ENCODE measurements at places on chromosomes 2 and 18.
A peak's percentile ranks its signal among the peaks of the same experiment; 100 is the strongest.

- DNase-seq, result no peak
These were observed 110.4 kb downstream of the LRP1B start for GRCh38 chr2:142020368-142020767.

GRCh38 chr2:168687314-168687713 is 115.1 kb upstream of the NOSTRIN start:
- DNase-seq, result peak; percentile 20

DNA sequence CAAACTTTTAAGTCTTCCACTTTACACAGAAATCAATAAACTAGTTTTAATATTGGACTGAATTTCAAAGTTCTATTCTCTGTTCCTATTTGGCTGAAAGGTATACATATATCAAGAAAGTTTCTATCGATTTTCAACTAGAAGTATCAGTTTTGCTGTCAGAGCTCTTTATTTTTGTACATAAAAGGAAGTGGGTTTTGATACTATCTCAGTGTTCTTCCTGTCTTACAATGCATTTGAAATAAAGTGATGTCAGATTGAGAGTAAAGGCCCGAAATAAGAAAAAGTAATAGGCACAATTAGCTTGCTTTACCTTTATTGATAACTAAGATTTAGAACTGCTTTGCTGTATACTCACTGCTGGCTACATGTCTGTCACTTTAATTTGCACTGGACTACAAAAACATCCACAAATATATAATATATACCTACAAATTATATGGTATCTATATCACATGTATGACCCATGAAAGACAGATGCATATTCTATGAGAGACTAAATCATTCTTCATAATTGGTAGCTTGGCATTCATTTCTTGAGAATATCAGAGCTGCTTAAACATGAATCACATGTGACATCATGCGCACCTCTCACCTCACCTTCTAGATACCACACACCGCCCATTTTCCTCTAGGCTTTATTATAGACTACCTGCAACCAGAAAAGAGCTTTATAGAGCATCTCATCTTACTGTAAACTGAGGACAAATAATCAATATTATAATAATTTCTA is 83.6 kb downstream of the ASXL2 start:
- no peak for DNase-seq

- DNase-seq, result no peak
These were observed 37.7 kb upstream of the NT5C1B start for GRCh38 chr2:18626958-18627650.

- DNase-seq, result no peak
These were observed 226.8 kb upstream of the CHST9 start for GRCh38 chr18:27411911-27412310.

DNA sequence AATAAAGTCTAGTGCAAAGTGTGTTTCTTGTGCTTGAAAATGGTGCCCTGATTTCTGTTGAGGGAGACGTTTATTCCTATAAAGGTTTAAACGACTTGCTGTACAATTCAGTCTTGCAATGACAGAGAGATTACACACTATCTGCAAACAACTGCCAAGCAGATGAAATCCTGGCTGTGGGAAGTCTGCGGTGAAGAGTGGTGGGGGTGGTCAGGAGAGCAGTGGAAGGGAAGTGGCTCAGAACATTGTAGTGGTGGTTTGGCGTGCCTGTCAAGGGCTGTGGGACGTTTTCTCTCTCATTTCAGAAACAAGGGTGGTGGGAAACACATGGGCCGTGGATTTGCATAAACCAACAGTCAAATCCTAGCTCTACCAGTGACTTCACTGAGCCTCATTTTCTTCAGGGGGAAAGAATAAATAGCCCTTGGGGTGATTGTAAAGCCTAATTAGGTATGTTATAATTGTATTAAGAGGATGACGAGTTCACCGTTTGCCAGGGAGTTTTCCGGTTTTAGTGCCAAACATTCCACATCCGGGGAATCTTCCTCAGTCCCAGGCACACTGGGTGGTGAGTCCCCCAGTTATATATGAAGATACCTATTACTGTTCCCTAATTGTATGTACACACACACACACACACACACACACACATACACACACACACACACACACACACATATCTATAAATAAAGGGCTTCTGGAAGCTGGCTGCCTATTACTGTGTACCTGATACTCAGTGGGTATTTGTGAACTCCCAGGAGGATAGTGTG is 115.0 kb downstream of the SPTBN1 start:
- peak; percentile 71 for DNase-seq

DNA sequence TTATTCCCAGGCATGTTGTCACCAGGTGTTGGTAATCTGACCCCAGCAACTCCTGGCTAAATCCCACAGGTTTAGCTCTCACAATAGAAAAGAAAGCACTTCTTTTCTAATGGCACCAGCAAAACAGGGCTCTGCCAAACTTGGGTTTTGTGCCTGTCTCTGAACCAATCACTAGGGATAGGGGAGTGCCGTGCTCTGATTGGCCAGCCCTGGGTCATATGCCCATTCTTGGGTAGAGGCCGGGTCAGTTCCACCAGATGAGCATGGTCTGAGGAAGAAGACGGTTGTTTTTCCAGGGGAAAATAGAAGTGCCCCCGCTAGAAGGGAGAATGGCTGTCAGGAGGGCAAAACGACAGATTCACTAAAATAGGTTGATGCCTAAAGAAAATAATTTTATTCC is 14.7 kb downstream of the CDK15 start:
- DNase-seq, result no peak

- no peak for DNase-seq
These were observed 232.5 kb downstream of the TFCP2L1 start for GRCh38 chr2:121052521-121052920.

DNA sequence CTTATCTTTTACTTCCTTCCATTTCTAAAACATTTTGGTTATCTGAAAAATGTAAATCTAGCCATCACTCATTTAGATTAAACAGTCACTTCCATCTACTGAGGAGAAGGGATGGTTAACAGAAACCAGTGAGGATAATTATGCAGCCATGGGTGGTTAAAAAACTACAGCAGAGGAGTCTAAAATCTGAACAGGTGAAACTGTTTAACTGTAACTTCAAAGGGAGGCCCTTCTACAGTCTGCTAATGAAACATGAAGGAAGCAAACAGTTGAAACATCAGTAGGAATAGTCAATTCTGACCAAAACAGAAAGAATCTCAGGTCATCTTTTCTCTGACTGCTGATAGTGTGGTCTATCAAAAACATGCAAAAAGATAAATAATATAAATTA is 71.0 kb downstream of the DTNB start:
- no peak for DNase-seq

DNA sequence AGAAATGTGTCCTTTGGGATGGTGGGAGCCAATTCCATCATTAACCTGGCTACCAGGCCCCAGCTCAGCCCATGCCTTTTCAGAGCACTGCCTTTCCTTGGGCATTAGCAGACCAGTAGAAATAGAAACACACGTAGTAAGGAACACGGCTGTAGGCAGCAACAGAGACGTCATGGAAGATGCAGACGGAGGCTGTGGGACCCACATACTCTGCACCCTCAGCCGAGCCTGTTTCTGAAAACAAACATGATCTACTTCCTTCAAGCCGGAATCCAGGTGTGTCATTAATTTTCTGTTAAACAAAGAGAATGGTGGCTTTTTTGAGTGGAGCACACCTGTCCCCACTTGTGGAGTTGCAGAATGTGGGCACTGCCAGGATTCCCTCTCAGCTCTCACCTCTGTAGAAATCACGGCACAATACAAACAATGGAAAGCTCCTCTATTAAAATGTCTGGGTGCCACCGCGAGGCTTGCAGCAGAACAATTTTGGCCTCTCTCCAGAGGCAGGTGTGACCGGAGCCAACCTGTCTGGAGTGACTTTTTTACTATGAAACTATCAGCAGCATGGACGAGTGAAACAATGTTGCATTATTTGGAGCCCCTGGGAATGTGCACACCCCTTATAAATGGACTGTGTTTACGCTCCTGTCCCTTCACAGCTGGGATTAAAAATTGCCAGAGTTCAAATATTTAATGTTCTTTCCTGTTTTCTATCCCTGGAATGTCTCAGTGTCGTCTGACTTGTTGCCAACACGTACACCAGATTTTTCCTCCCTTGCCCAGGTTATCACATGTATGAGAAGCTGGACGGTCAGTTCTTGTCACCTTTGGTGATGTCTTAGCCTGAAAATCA is 31.7 kb downstream of the SPP2 start:
- DNase-seq, result no peak

DNA sequence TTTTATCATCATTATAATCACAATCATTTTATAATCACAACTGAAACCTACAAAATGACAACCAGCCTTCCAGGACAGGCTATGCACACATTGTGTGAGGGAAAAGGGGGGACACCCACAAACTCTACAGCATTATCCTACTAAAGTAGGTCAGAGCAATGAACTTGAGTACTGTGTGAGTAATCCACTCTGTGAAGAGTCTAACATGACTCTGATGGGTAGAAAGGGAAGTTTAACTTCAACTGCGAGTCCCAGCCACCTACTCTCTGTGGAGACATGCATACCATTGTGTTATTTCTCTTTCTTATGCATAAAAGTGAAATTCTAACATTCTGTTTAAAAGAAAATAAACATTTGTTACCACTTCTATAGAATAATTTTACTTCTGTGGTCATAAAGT is 177.9 kb downstream of the ZNF516 start:
- no peak for DNase-seq

DNA sequence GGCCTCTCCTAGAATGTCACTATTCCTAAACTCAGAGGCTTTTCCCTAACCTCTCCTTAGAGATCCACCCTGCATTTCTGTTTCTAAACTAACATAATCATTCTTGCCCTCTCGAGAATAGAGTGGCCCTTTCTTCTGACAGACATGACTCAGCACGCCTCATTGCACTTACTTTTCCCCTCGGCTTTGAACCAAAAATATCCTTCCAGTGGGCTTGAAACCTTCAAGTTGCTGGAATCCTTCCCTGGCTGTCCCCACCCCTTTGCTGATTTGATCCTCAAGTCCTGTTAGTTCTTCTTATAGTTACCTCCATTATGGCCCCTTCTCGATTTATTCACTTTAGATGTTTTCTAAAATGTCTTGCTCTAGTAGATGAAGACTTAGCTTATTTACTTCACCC is 158.0 kb downstream of the LTBP1 start:
- DNase-seq, result no peak

DNA sequence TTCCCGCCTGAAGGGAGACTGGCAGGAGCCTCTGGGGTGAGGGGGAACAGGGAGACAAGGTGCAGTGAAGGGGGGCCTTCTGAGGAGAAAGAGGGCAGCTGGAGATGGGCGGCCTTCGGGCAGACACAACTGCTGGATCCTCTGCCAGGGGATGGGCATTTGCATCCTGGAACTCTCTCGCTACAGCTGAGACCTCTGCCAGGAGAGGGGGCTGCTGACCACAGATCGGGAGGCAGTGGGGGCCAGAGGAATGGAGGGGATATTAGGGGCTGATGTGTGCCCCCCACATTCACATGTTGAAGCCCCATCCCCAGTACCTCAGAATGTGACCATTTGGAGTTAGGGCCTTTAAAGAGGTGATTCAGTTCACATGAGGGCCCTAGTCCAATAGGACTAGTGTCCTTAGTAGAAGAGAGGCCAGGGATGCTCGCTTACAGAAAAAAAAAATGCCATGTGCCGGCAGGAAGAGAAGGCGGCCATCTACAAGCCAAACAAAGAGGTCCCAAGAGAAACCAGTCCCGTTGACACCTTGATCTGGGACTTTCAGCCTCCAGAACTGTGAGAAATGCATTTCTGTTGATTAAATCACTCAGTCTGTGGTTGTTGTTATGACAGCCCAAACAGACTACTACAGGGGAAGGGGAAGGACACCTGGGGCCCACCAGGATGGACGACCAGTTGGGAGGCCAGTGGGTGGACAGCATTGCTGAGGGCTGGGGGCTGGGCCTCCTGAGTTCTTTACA is 50.0 kb downstream of the TRABD2A start:
- DNase-seq, result no peak

DNA sequence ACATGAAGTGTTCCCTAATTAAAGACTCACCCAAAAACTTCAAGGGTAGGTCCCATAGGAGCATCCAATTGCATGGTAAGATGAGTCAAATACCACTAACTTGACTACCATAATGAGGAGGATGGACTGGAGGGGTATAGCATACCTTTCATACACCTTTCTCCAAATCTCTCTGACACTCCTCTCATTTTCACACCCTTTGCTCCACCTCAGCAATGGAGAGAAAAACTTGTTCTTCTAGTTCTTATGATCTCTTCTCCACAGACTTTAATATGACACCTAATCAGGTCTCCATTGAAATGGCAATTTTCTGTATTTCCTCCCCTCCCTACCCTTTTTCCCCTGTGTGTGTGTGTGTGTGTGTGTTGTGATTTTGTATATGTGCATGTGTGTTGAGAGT is 41.1 kb upstream of the MAP2 start:
- no peak for DNase-seq

Measured in CD4-positive, alpha-beta T cell (primary cell).